ENCODE measurements at places on chromosomes 11 and 22.
A peak's percentile ranks its signal among the peaks of the same experiment; 100 is the strongest.

GRCh38 chr11:120884154-120885020 is 139.5 kb upstream of the TBCEL start:
- H3K4me1 ChIP-seq = peaks cover 7% of the 10 kb centered on the region
- no peak overlapping the region for H3K27ac ChIP-seq
- peaks cover 11% of the 10 kb centered on the region for H3K27me3 ChIP-seq

GRCh38 chr11:3164138-3164551 is 965 bp downstream of the OSBPL5 start:
- peak overlapping the region; percentile 84 for H3K4me3 ChIP-seq
- peak; percentile 63 for DNase-seq
- no peaks in the 10 kb centered on the region for H3K36me3 ChIP-seq
- peak overlapping the region; percentile 80 for H3K27ac ChIP-seq

DNA sequence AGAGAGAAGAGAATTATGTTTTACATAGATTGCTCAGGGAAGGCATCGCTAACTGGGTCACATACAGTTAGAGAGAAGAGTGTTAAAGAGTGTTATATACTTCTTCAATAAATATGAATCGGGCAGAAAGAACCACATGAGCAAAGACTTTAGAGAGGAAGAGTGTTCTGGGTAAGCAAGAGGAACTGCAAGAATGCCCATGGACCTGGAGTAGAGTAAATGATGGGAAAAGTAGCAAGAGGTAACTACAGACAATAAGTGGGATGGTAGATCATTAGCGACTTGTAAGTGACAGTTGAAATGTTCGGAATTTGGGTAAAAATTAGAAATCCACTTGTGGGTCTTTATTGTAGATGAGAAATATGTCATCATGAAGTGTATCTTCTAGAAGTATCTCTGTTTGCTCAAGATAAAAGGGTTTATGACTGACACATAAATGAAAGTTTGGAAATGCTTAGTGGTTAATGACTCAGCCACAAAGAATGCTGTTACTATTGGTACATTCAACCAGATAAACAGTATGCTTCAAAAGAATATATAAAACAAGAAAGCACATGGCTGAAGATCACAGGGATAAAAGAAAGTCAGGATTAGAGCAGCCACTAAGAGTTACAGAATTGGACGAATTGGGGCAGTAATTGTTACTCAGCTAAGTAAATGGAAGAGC is 229.3 kb downstream of the CASP12 start:
- H3K4me3 ChIP-seq = peak overlapping the region; percentile 39
- H3K36me3 ChIP-seq = peaks cover 35% of the 10 kb centered on the region
- H3K4me1 ChIP-seq = peaks cover 37% of the 10 kb centered on the region
- peak overlapping the region; percentile 8 for H3K27ac ChIP-seq
- H3K27me3 ChIP-seq = peaks cover 10% of the 10 kb centered on the region

GRCh38 chr22:23222793-23223568 is 42.7 kb downstream of the BCR start:
- DNase-seq = peak; percentile 35
- H3K27me3 ChIP-seq = no peaks in the 10 kb centered on the region
- H3K4me3 ChIP-seq = peak overlapping the region; percentile 47
- peak overlapping the region; percentile 76 for H3K27ac ChIP-seq
- H3K4me1 ChIP-seq = peaks cover 81% of the 10 kb centered on the region
- H3K36me3 ChIP-seq = peaks cover 4% of the 10 kb centered on the region

DNA sequence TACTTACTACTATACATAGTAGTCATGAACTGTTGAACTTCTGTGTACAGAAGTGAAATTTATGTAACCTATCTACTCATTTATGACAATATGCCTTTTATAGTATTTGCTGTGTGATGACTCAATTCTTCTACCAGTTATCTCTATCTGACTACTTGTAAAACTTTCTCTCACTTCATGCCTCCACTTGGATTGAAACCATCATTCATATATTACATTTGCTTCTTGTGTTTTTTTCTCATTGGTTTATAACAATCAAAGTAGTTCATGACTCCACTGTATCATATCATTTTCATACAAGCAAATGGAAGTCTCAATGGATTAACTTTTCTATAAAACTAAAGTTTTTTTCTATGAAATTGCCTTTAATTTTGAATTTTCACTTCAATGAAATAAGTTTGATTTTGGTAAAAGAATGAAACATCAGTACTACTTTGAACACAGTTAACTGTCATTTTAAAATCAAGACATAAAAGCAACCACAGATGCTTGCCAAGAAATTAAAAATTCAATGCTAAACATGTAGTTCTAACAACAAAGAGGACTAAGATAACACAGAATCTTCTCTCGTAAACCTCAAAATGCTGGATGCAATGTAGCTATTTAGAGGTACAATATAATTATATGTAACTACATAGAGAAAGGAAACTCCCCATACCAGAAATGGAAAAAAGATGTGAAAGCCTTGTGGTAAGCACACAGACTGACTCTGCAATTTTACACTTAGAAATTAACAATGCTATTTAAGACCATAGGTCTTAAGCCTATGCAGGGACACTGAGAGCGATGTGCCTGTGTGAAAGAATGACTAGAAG is 27.6 kb upstream of the EXPH5 start:
- no peaks in the 10 kb centered on the region for H3K36me3 ChIP-seq
- H3K27me3 ChIP-seq = peaks cover 39% of the 10 kb centered on the region
- H3K4me3 ChIP-seq = no peak overlapping the region
- H3K4me1 ChIP-seq = peaks cover 3% of the 10 kb centered on the region
- H3K27ac ChIP-seq = no peak overlapping the region
- DNase-seq = no peak

DNA sequence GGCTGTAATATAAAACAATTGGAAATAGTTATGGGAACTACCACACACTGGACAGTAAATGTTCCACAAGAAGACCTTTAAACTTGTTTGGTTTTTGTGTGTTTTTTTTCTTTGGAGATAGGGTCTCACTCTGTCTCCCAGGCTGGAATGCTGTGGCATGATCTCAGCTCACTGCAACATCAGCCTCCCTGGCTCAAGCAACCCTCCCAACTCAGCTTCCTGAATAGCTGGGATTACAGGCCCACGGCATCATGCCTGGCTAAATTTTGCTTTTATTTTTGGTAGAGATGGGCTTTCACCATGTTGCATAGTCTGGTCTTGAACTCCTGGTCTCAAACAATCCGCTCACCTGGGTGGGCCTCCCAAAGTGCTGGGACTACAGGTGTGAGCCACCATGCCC is 121.0 kb downstream of the MPPED2 start:
- no peaks in the 10 kb centered on the region for H3K4me1 ChIP-seq
- H3K36me3 ChIP-seq = no peaks in the 10 kb centered on the region
- no peak for DNase-seq

GRCh38 chr11:119030029-119030328 is 698 bp downstream of the SLC37A4 start:
- peak overlapping the region; percentile 48 for H3K27ac ChIP-seq
- no peaks in the 10 kb centered on the region for H3K27me3 ChIP-seq
- peaks cover 24% of the 10 kb centered on the region for H3K4me1 ChIP-seq
- peaks cover 5% of the 10 kb centered on the region for H3K36me3 ChIP-seq
- H3K4me3 ChIP-seq = peak overlapping the region; percentile 84

DNA sequence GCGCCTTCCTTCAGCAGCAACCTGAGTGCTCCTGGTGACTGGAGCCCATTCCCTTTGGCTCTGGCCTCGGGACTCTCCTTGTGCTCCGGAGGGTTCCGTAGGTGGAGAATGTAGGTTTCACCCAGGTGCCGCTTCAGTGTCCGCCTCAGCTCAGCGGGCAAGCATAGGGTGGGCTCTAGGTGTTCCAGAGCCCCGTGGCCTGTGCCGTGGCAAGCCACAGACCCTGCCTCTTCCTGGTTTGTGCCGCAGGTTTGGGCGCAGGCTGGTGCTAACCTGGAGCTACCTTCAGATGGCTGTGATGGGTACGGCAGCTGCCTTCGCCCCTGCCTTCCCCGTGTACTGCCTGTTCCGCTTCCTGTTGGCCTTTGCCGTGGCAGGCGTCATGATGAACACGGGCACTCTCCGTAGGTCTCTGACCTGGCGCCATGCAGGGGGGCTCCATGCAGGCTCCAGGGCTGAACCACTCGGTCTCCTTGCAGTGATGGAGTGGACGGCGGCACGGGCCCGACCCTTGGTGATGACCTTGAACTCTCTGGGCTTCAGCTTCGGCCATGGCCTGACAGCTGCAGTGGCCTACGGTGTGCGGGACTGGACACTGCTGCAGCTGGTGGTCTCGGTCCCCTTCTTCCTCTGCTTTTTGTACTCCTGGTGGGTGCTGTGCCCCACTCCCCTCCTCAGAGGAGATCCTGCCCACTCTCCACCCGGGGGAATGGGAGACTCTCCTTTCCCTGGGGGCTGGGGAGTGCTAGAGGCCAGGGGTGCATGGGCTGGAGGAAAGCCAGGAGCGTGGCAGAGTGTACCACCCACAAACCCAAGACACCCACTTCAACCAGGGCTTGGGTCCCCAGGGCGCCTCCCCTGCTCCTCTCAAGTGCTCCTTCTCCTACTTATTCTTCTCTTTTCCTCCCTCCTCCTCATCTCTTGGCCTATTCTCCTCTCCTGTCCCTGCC is 2.4 kb downstream of the SLC22A12 start:
- peaks cover under 1% of the 10 kb centered on the region for H3K36me3 ChIP-seq
- no peak overlapping the region for H3K27ac ChIP-seq
- no peak for DNase-seq
- no peaks in the 10 kb centered on the region for H3K4me1 ChIP-seq

GRCh38 chr22:22713416-22713815 is 69.0 kb downstream of the GGTLC2 start:
- H3K27me3 ChIP-seq = no peaks in the 10 kb centered on the region
- H3K4me3 ChIP-seq = no peak overlapping the region
- no peak for DNase-seq
- H3K27ac ChIP-seq = no peak overlapping the region
- no peaks in the 10 kb centered on the region for H3K36me3 ChIP-seq

- no peak overlapping the region for H3K4me3 ChIP-seq
- DNase-seq = no peak
- H3K27me3 ChIP-seq = no peaks in the 10 kb centered on the region
- H3K27ac ChIP-seq = no peak overlapping the region
Measured at GRCh38 chr11:128854841-128855240, 12.3 kb downstream of the KCNJ1 start.

DNA sequence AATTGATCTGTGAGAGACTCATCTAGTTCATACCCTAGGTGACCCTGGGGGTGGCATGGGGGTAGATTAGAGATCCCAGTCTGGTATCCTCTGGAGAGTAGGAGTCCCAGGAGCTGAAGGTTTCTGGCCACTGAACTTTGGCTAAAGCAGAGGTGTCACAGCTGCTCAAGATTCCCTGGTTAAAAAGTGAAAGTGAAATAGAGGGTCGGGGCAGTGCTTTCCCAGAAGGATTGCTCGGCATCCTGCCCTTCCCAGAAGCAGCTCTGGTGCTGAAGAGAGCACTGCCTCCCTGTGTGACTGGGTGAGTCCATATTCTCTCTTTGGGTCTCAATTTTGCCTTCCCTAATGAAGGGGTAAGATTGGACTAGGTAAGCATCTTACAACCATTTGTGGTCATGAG is 653 bp downstream of the IL18BP start:
- peaks cover 35% of the 10 kb centered on the region for H3K4me1 ChIP-seq
- H3K36me3 ChIP-seq = peaks cover 9% of the 10 kb centered on the region
- H3K4me3 ChIP-seq = peak overlapping the region; percentile 95

DNA sequence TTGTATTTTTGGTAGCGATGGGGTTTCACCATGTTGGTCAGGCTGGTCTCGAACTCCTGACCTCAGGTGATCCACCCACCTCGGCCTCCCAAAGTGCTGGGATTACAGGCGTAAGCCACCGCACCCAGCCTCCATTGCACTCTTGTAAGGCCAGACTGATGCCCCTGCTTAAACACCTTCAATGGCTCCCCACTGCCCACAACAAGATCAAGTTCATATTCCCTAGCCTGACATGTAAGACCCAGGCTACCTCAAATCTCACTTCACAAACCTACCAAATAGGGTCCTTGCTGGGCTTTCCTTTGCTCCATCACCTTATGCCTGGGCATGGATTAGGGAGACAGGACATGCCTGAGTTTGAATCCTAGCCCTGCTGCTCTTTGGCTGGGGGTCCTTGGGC is 13.1 kb downstream of the UQCR10 start:
- H3K27me3 ChIP-seq = no peaks in the 10 kb centered on the region
- H3K4me3 ChIP-seq = no peak overlapping the region
- no peak overlapping the region for H3K27ac ChIP-seq
- no peaks in the 10 kb centered on the region for H3K4me1 ChIP-seq
- H3K36me3 ChIP-seq = no peaks in the 10 kb centered on the region

Data from natural killer cell treated with Interleukin-12 subunit alpha and Interleukin-12 subunit beta and Interleukin-15 and Interleukin-18, amount 100 ng/mL, for 72 hours (primary cell).